NCI-H226 (cell line): ENCODE measurements at places on chromosomes 12 and 14.

- DNase-seq = no peak
These were observed 4.5 kb upstream of the MBIP start for GRCh38 chr14:36324897-36325296.

DNA sequence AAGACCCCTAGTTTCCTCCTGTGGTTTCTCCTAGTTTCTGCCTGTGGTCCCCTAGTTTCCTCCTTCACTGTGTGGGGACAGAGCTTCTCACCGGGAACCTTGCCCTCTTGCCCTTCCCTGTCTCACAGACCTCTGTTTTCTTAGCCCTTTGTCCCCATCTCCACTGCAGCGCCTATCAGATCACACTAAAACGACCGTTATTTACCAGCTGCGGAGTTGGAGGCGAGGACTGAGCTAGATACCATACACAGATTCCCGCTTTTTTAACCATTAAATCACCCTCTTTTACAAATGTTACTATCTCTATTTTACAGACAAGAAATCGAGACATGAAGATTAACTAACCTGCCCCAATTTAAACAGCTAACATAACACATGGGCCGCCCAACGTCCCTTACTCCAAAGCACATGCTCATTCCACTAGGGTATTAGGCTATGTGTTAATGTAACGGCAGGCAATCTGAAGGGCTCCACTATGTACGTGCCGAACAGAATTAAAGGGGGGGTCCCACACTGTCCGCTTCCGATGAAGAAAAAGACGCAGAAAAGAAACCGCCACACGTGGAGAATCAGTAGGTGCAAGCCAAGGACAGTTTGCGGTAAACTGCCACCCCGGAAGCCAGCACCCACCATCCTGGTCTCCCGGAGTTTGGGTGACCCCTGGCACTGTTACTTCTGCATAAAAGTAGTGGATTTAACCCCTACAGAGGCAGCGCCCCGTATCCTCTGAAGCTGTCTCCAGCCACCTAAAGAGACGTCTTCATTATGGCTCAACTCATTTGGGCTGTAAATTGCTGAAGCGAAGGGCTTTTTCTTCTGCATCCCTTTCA, 1.9 kb upstream of the FKBP4 start:
- no peak for DNase-seq

- no peak for DNase-seq
These were observed 18.3 kb upstream of the LRP1-AS start for GRCh38 chr12:57165741-57166140.

DNA sequence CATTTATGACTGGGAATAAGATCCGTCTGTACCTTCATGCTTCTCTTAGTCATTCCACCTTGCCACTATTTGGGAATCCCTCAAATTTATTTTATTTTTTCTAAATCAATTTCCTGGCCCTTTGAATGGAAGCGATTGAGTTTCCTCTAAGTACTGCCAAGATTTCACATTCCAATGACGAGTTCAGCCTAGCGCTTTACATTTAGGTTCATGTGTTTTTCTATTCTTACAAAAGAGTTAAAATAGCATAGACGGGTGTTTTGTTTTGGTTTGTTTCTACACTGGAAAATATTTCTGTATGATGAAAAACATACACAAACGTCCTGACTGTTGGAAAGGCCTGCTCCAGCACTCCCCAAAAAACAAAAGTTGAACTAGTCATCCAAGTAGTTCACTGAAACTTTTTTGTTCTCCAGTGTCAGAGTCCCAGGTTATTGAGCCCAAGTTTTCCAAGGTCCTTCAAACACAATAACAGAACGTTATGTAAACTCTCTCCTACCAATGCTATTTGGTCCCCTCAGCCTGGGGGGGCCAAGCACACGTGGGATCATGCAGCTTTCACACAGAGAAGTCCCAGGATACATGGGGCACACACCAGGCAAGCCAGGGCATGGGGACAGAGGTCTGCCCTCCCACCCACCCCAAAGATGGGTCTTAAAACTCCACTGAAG, 74.8 kb upstream of the FOXN3 start:
- no peak for DNase-seq

DNA sequence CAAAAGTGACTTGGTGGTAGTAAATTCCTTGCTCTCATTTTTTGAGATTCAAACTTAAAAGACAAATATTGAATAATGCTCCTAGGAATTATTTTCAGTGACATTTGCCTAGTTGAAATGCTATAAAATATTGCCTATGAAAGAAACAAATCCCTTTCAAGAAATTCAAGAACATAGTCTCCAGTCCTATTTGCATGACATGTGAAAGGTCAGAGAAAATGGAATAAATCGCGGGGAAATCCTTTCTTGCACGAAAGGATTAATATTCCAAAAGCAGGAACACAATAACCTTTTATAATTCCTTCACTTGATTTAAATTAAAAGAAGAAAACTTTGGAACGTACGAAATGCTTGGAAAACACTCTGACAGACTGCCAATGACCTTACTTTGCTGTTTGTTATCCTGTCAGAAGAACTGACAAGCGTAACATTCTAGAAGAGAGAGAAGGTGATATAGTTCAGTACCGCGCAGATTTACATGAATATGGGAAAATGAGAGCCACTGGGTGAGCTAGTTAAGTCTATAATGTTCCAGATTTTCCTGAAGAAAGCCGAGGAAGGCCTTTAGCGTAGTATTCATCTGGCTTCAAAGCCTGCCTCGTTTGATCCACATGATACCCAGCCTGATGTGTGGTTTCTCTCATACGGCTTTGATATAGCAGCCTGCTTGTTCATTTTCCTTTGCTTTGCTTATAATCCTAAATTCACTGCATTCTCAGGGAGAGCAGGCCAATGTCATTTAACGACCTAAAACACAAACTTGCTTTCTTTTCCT, 103.0 kb downstream of the PRIMA1 start:
- no peak for DNase-seq

- DNase-seq = no peak
These were observed 193.8 kb downstream of the TMTC2 start for GRCh38 chr12:82880442-82880901.

- peak; percentile 91 for DNase-seq
These were observed 16.4 kb downstream of the FOS start for GRCh38 chr14:75295061-75295461.

GRCh38 chr14:65287264-65288131, 125.0 kb upstream of the FUT8 start:
- no peak for DNase-seq

DNA sequence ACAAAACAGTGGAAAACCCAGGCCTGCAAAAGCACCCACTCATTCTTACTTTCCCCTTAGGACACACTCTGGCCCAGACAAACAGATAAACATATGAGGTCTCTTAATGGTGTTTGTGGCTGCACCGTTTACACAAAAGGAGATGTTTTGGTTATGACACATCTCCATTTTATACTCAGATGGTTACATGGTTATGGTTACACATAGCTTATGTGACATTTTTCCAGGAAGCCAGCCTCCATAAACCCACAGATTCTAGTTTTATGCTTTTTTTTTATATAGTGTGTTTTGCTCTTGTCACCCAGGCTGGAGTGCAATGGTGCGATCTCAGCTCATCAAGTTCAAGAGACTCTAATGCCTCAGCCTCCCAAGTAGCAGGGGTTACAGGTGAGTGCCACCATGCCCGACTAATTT, 3.5 kb upstream of the KLRD1 start:
- DNase-seq = no peak

GRCh38 chr14:105899657-105900397, 373.4 kb downstream of the TMEM121 start:
- DNase-seq = no peak

- DNase-seq = no peak
These were observed 29.5 kb downstream of the AREL1 start for GRCh38 chr14:74683406-74683805.

- DNase-seq = no peak
These were observed 66.7 kb downstream of the RESF1 start for GRCh38 chr12:32025906-32026305.

GRCh38 chr14:37223947-37224474, 26.3 kb downstream of the MIPOL1 start:
- DNase-seq = no peak

DNA sequence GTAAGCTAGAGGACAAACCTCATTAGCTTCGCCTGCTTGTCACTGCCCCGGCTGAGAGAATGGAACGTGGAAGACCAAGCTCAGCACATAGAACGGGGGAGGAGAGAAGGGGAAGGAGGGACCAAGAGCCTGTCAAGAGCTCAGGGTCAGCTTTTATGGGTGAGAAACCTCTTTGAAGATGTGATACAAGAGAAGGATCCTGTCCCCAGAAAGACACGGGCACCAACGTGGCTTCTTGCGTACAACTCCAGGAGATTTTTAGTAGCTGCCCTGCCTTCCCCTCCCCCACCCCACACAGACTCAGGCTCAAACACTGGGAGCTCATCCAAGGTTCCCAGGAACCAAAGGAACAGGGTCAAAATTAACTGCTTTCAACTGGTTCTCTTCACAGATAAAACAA, 34.7 kb downstream of the APPL2 start:
- DNase-seq = no peak

DNA sequence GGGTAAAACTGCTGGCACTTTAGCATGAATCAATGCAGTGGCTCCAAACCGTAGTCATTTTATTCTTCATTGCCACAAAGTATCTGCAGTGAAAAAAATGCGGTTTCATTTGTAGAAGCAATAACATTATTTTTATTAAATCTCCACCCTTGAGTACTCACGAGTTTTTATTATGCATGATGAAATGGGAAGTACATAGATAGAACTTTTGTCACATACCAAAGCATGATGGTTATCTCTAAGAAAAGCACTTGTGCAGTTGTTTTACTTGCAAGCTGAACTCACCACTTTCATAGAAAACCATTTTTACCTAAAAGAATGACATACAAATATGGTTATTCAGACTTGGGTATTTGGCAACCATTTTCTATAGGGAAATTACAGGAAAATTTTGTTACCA, 90.3 kb downstream of the PELI2 start:
- no peak for DNase-seq

GRCh38 chr14:51939755-51940301, 49.5 kb upstream of the RTRAF start:
- no peak for DNase-seq

- no peak for DNase-seq
These were observed 25.0 kb downstream of the RBM19 start for GRCh38 chr12:113941208-113941486.

GRCh38 chr12:24721191-24721590, 227.7 kb downstream of the BCAT1 start:
- no peak for DNase-seq

- no peak for DNase-seq
These were observed 246.2 kb downstream of the C12orf42 start for GRCh38 chr12:103249607-103250006.

GRCh38 chr14:34235643-34236300, 226.3 kb downstream of the SPTSSA start:
- DNase-seq = no peak

DNA sequence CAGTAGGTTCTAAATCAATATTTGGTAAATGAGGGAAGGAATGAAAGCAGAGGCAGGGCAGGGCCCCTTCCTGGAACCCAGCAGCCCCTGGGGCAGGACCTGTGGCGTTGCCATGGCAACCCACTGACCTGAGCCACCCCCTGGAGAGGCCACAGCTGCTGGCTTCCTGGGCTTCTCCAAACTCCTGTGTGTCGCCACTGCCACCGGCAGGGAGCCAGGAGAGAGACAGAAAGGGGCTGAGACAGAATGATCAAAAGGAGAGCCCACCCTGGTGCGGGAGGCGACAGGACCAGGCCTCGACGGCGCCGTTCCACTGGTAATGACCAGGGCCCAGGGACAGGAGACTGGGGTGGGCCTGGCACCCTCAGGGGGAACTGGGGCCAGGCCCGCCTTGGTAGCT, 18.2 kb downstream of the RFX4 start:
- no peak for DNase-seq

DNA sequence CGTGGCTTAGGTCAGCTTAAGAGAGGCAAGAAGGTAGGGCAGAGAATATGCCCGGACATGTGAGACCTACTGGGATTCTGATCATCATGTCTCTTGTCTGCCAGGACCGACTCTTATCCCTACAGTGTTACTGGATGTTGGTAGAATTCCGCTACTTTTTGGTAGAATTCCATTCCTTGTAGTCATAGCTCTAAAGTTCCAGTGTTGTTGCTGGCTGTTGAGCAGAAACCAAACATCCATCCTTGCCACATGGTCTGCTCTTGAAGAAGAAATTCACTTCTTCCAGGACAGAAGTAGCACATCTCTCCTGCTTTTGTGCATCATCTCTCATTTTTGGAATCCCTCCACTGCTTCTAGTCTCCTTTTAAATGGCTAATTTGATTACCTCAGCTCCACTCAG, 453.7 kb downstream of the RPL10L start:
- peak; percentile 2 for DNase-seq

GRCh38 chr12:115570069-115570777, 707.3 kb downstream of the MED13L start:
- no peak for DNase-seq

- DNase-seq = peak; percentile 37
These were observed 1.7 kb downstream of the RDH16 start for GRCh38 chr12:56955631-56956256.

DNA sequence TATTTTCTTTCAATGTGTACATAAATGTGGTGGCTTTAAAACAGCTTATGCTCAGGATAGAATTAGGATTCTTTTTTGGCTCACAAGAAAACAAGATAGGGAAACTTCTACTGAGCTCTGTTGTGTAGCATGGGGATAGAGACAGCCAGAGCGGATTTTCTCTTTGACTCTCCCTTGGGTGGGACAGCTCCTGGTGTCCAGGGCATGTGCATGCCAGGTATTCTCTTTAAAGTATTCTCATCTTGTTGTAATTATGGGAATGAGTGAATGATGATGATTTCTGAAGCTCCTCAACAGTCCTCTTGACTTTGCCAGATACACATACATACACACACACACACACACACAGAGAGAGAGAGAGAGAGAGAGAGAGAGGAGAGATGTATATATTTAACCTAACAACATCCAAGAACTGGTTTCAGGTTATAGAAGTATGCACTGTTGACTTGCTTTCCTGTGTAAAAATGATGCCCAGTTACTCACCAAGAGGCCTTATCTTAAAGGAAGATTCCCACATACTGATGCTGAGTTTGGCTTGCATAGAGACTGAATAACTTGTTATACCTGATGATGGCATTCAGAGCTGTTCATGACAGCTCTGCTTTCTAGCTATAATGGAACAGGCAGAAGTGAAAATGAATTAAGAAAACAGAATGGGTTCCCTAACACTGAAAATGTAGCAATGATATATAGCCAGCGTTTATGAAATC, 387.5 kb downstream of the EGLN3 start:
- DNase-seq = peak; percentile 84

DNA sequence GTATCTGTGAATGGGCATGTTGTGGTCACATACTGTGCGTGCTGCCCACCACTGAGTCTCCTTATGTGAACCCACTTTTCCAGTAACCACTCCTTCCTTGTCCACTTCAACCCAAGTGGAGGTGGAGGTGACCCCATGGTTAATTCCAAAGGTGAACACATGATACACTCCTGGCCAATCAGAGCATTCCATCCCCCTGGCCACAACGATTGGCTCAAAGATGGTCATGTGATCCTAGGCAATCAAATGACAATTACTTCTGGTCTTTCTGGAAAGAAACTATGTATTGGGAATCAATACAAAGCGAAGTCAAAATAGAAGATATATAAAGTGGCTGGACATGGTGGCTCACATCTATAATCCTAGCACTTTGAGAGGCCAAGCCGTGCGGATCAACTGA, 20.2 kb upstream of the CCDC60 start:
- no peak for DNase-seq

GRCh38 chr14:101715210-101716076, 46.1 kb upstream of the PPP2R5C start:
- no peak for DNase-seq
